ENCODE measurements at places on chromosomes 1 and 21. TPM values are rescaled to one million over a fixed set of nuclear protein-coding genes. Genes with fewer than 3 reads are reported as not detected.

The KIF14 gene
- 0.14 TPM for total RNA-seq

The SLC50A1 gene
- 24.5 TPM for total RNA-seq

The GPR89A gene
- total RNA-seq, result 15.1 TPM

The RRP1 gene
- total RNA-seq, result 14.3 TPM

GRCh38 chr1:54464477-54465146 lies 58.4 kb upstream of the SSBP3 start:
- DNase-seq, result peak; percentile 72

DNA sequence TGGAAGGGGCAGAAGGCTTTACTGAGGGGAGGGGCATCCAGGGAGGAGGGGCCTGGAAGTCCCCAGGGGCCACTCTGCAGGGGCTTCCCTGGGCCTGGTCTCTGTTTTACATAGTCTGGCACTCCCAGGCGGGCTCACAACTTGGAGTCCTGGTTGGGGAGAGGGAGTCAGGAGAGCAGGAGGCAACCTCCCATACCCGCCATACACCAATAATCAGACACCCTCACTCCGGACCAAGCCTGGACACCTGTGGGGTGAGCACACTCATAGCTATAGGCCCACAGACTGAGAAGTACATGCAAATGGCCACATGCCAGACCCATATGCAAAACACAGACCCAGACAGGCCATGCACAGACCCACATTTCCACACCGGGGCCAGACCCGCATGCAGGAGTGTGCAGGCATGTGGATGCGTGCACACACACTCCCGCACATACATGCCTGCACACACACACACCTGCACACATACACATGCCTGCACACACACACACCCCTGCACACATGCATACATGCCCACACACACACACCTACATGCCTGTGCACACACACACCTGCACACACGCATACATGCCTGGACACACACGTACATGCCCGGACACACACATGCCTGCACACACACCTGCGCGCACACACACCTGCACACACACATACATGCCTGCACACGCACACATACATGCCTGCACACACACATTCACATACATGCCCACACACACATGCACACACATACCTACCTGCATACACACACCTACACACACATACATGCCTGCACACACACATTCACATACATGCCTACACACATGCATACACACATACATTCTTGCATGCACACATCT lies 89.5 kb upstream of the RUNX3 start:
- DNase-seq, result no peak

GRCh38 chr1:66833112-66833511 lies 32.0 kb upstream of the INSL5 start:
- DNase-seq, result no peak

DNA sequence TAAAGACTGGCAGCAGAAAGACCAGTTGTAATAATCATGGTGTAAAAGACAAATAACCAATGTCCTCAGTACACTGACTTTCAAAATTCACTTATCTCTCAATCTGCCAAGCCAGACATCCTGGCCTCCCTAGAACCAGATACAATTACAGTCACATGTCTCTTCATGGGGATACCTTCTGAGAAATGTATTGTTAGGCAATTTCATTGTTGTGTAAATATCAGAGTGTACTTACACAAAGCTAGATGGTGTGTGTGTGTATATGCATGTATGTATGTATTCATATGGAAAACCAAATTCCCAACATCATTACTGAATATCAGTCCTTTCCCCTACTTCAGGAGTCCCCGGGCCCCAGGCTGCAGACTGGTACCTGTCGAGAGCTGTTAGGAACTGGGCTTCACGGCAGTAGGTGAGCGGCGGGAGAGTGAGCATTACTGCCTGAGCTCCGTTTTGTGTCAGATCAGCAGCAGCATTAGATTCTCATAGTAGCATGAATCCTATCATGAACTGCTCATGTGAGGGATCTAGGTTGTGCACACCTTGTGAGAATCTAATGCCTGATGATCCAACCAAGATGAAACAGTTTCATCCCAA lies 65.3 kb upstream of the ZNF326 start:
- DNase-seq, result no peak

- DNase-seq, result no peak
Observed at GRCh38 chr1:111407301-111407700, 20.2 kb downstream of the OVGP1 start.

- no peak for DNase-seq
Observed at GRCh38 chr1:234613128-234613875, 3.3 kb upstream of the IRF2BP2 start.

Measured in posterior vena cava (tissue), 2 donors.